Vagina (tissue), 2 donors: ENCODE measurements at places on chromosomes 6 and 20.

DNA sequence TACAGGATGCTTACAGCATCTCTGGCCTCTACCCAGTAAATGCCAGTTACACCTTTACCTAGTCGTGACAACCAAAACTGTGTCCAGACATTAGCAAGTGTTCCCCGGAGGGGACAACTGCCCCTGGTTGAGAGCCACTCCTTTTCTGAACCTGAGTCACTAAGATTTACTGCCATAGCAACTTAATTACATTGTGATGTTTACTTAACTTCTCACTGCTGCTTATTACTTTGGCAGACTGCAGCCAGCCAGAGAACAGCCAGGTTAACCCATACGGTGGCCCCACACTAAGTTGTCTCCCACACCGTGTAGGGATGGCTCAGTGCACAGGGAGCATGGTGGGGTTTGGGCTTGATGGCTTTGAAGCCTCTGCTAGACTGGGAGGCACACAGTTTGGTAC lies 204.7 kb upstream of the SULF2 start:
- no peak for DNase-seq

DNA sequence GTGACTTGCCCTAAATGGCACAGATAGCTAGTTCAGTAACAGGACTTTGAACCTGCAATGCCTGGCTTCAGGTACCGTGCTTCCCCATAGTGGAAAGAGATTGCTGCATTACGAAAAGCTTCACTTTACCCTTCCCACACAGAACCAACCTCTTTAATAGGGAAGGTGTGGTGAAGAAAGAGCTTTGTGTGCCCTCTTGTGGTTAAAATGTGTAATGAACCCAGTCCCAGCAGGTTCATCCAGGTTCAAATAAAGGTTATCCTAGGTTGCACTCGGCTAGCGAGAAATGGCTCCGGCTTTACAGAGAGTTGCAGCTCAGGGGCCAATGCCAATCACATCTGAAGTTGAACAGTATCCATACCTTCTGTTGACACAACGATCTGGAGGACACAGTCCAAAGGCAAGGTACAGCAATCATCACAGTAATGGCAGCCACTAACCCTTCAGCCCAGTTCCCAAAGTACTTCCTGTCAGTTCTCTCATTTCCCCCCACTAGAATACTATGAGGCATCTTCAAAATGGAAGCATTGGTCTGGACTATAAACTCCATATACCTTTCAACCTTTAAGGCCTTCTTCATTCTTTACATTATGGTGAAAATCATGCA lies 3.0 kb downstream of the DEFB115 start:
- no peak for DNase-seq

DNA sequence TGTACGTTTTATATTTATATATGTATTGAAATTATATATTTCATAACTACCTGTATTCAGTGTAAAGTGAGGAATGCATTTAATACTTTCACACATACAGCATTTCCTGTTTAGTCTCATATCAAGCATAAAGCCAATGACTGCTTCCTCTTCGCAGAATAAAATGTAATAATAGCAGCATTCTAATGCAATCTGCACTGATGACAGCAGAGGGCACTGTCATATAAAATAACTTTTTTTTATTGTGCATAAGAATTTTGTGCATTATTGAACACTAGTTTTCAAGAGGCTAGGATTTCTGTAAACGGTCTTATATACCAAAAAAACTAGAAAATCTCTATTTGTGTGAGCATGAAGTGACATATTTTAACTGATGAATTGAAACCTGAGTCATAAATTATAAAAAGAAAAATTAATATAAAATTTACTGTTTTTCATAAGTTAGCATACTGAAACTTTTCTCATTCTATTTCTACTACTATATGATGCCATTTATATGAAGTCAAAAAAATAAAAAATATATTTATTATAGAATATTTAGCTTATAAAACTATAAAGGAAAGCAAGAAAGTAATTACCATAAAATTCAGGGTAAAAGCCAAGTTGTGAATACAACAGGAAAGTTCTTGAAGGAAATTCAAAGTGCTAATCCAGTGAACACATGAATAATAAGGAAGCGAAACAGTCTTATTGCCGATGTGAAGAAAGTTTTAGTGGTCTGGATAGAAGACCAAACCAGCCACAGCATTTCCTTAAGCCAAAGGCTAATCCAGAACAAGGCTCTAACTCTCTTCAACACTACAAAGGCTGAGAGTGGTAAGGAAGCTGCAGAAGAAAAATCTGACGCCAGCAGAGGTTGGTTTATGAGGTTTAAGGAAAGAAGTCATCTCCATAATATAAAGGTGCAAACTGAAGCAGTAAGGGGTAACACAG lies 36.3 kb downstream of the RNF146 start:
- DNase-seq: no peak

DNA sequence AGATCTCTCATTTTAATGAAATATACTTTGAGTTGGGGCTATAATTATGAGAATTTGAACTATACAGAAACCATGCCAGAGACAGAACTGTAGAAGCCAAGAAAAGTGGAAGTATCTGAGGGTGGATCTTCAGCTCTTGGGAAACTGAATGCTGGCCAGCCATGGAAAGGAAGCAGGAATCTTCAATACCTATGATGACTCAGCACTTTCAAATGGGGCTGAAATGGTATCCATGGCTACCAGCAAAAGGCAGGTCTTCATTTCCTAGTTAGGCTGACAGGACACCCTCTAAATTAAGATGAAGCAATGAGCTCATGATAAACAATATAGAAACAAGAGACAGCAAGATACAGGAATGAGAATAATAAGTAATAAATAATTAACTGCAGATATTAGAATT lies 171.3 kb downstream of the COL21A1 start:
- DNase-seq: no peak

DNA sequence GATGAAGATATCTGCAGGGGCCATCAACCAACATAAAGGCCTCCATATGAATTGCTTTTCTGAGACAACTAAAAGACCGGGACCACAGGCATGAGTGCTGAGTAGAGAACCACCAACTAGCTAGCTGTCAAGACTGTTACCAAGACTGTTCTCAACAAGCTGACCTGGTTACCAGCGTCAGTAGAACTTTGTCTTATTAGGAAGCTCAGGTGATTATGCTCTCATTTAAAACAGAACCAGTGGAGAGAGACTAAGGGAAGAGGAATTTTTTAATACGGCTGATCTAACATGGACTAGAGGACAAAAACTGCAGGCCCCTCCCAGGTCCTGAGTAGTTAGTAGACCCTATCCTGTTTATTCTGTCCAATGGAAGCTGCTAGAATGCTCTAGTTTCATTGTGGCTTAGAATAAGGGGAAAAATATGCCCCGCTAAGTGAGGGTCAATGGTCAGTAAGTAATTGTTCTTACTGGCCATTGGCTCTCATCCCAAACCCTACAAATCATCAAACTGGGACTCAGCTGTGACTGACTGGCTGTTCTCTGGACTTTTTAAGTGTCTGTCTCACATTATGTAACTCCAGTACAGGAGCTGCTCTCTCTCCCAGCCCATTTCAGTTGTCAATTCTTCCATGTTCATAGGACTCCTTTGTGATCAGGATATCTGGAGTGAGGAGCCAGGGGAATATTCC lies 3.8 kb upstream of the DYNLRB1 start:
- DNase-seq: no peak

DNA sequence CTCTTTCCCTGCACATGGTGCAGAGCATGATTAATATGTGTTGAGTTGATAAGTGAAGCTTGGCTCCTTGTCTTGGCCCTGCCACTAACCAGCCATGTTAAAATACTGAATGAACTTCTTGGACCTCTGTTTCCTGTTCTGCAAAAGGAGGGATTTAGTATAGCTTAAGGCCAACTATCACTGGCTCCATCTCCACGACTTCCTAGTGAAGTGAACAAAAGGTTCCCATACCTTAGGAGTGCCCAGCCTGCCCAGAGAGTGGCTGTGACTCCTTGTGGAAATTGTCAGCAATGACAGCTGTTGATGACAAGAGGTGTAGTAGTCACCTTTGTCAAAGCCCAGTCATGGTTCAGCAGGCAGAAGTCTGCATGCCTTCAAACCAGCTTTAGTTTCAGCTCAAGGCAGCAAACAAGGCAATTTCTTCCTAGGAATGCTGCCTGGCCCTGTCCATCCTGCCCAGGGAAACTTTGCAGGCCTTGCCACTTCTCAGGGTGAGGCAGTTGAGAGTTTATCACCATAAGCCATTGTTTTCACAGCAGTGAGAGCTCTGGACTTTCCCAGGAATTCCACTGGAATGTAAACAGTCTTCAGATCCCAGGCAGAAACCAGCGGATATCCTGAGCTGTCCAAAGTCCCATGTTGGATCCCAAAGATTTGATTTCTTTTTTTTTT lies 169.7 kb upstream of the TNFAIP3 start:
- no peak for DNase-seq

DNA sequence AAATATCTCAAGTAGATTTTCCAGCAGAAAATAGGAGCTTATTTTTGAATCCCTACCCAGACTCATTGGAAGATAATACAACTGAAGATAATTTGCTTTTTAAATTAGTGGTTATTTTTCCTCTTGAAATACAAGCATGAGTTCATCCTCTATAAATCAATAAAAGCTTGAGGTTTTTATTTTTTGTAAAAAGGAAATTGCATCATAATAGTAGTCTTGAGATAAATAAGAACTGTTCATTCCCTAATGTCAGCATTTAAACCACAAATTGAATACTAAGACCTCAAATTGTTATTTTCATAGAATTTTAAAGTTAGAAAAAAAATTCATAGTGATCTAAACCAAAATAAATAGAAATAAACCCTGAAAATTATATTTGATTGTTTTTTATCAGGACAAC lies 719.1 kb downstream of the CD109 start:
- no peak for DNase-seq

GRCh38 chr6:112468359-112468758 lies 121.2 kb downstream of the RFPL4B start:
- no peak for DNase-seq

DNA sequence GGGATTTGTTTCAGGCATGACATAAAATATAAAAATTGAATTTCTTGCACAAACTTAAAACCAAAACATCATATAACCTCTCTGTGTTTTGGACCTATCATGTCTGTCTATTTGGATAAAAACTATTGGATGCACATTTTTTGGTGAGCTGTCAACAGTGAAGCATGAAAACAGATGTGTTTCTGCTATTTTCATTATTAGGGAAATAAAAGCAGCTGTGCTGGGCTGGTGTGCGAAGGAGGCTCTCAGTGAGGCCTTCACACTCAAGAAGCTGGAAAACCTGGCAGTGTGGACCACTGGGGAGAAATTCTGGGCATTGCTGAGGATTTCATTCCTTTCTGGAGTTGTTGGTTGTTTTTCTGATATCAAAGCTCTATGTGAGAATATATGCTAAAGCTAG lies 395.3 kb downstream of the GJA1 start:
- DNase-seq: no peak

GRCh38 chr20:50514750-50515149 lies 4.6 kb downstream of the PTPN1 start:
- no peak for DNase-seq

DNA sequence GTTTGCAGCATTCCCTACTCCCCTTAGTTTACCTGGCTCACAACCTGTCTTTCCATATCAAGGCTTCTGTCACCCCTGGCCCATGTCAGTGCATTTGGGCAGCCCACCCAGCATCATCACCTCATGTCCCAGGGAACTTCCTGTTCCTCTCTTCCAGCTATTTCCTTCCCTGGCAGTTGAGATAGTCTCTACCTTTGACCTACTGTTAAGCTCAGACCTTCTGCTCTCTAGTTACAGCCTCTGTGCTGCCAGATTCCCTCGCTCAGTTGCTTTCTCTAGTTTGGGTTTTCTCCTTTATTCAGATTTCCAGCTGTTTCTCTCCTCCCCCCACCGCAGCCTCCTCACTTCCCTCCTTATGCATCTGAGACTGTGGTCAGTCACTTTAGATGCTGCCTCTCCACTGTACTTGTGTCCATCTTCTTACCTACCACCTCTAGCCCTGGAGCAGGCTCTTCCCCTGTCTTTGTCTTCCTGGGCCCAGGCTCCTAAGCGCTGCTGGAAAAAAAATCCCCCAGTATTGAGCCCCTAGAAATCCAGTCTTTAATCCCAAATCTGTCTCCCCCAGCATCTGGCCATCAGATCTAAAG lies 16.3 kb downstream of the PTPN1 start:
- DNase-seq: no peak

GRCh38 chr6:122719176-122719575 lies 60.3 kb upstream of the FABP7 start:
- DNase-seq: no peak

GRCh38 chr20:25399037-25399430 lies 8.4 kb upstream of the ABHD12 start:
- DNase-seq: no peak

DNA sequence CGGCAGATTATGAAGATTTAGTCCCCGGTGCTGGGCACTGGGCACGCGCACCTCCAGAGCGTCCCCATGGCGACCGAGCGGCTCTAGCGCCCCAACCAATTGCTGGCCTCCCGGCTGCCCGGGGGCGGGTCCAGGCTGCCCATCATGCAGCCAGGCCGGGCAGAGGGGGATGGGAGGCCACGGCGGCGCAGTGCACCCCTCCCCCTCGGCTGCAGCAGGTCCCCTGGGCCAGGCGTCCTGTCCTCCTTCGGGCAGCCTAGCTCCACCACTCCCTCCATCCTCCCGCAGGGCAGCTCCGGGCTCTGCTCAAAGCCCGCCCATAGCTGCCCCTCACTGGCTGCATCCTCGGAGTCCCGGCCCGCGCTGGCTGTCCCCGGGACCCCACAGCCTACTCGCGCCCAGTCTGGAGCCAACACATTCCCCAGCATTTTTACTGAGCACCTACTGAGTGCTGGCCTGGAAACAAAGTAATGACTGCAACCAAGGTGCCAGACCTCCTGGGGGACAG lies 99.4 kb downstream of the ASXL1 start:
- no peak for DNase-seq

GRCh38 chr6:2877960-2878359 lies 25.1 kb downstream of the SERPINB9 start:
- DNase-seq: no peak

DNA sequence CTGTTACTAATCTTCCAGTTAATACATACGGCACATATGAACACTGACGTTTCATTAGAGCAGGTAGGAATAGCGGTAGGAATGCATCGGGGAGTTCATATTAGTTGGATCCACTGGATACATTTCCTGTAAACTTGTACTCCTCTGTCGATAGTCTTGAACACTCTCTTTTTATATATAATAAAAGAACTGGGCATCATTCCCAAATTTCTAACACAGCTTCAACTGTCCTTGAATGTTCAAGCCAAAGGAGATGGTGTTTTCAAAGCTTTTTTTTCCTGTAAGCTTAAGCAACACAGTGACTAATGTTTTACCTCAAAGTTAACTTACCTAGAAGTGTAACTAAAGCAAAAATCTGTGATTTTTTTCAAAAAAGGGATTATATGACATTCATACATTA lies 195.3 kb downstream of the UTRN start:
- DNase-seq: no peak

DNA sequence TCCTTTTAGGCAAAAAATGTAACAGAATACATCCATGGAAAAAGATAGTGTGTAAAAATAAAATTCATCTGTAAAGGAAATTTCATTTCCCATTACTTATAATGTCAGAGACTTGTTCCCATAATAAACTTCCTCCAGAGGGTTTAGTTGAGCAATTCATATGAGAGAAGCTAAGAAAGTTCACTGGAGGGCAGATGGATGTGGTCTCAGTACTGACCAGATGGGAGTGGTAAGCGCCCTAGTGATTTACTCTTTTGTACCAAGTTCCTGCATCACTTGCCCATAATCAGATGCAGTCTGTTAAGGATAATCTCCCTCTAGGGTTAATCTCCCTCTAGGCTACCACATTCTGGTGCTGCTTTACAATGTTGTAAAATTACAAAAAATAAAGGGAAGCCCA lies 61.7 kb downstream of the ESF1 start:
- no peak for DNase-seq

- no peak for DNase-seq
These were observed 37.8 kb downstream of the PTPN1 start for GRCh38 chr20:50547964-50548363.

GRCh38 chr6:52815167-52816092 lies 11.8 kb upstream of the GSTA1 start:
- DNase-seq: no peak
